ENCODE measurements at places on chromosomes 2 and 18.

DNA sequence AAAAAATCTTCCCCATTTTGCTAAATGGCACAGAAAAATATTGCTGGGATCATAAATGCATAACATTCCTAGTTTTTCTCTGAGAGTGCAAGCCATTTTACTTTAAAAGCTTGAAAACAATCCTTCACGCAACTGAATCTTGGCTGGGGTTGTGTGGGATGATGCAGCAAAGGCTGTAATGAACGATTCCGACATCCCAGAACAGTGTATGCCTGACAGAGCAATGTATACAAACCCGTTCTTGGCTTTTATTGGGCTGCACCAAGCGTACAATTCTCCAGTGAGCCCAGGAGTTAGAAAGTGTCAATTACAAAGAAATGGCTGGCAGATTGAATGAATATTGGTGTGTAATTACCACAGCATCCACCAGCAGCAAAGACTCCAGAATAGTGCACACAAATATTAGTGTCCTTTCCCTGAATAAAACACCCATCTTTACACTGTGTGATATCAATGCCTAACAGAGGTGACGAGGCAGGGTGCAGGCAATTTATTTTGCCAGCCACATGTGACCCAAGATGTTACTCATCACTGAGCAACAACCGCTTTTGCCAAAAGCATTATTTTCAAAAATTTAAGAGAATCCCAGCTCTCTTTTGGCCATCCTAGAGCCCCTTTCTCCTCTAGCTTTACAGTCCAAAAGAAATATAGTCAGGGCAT is 578.6 kb upstream of the CHAC2 start:
- DNase-seq: no peak

- DNase-seq: no peak
Observed at GRCh38 chr2:239640210-239640609, 239.4 kb upstream of the HDAC4 start.

- peak; percentile 20 for DNase-seq
Observed at GRCh38 chr2:190088917-190089316, 26.4 kb upstream of the MSTN start.

DNA sequence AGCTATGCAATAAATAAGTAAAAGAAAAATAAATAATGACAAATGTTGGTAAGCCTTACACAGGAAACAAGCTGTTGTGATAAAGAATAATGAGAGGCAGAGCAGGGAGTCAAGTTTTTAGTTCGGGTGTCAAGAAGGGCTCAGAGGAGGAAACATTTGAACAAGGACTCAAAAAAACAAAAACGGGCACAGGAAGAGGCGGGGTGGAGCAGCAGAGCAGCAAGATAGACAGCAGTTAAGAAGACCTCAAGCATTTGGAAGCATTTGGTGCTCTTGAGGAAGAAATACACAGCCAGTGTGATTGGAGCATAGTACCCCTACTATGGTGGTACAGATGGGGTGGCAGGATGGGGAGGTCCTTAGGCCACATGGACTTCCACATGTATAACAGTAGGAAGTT is 2.8 kb downstream of the TMEM169 start:
- DNase-seq: no peak

DNA sequence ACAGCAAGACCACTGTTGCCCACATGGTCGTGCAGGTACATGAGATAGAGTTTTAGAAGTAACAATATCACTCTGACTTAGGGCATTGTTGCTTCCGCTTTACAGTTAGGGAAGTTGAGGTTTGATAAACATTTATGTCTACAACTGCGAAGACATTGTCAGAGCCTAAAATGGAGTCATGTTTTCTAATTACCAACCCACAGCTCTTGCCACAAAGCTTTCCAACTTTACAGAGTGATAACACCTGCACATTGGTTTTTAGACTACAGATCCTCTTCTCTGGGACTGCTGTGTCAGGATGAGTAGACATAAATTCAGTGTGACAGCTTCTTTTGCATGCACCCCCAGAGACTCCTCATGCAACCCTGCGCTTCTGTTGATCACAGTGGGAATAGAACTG is 119.0 kb downstream of the FEZ2 start:
- DNase-seq: no peak

GRCh38 chr2:160238392-160238791 is 38.3 kb upstream of the ITGB6 start:
- DNase-seq: no peak

DNA sequence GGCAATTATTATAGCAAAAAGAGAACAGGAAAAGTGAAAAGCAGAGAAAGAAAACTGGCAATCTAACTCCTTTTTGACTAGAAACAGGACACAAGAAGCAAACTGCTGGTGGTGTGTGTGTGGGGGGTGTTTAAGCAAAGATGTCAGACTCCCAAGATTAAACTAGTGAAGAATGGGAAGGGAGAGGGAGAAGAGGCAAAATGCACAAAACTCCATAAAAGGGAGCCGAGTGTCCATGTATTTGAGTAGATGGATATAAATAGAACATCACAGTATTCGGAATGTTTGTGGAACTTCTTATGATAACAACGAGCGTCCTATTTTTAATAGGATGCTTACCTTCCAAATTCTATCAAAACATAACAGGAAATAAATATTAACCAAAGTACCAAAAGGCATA is 179.8 kb upstream of the TRIB2 start:
- DNase-seq: no peak

All from activated CD4-positive, alpha-beta T cell treated with anti-CD3 and anti-CD28 coated beads, Interleukin-2, amount 50 U/mL, for 1 hour (primary cell).